ENCODE measurements at places on chromosomes 1 and 21.

GRCh38 chr1:63731117-63732043 is 42.4 kb upstream of the ROR1 start:
- DNase-seq, result no peak

DNA sequence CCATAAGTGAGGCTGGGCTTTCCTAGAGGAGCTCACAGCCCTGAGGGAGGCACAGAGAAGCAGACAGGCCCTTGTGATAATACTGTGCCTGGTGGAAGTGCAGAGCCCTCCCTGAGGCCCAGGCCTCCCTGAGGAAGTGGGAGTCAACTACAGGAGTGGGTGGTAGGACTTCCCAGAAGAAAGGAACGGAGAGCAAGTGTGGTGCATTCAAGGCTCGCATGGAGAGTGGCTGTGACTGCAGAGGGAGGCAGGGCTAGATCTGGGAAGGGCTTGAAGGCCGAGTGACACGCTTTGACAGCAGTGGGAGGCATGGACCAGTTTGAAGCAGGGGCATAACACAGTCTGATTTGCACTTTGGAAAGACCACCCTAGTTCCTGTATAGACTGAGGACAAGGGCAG is 37.3 kb downstream of the AZIN2 start:
- DNase-seq, result no peak

DNA sequence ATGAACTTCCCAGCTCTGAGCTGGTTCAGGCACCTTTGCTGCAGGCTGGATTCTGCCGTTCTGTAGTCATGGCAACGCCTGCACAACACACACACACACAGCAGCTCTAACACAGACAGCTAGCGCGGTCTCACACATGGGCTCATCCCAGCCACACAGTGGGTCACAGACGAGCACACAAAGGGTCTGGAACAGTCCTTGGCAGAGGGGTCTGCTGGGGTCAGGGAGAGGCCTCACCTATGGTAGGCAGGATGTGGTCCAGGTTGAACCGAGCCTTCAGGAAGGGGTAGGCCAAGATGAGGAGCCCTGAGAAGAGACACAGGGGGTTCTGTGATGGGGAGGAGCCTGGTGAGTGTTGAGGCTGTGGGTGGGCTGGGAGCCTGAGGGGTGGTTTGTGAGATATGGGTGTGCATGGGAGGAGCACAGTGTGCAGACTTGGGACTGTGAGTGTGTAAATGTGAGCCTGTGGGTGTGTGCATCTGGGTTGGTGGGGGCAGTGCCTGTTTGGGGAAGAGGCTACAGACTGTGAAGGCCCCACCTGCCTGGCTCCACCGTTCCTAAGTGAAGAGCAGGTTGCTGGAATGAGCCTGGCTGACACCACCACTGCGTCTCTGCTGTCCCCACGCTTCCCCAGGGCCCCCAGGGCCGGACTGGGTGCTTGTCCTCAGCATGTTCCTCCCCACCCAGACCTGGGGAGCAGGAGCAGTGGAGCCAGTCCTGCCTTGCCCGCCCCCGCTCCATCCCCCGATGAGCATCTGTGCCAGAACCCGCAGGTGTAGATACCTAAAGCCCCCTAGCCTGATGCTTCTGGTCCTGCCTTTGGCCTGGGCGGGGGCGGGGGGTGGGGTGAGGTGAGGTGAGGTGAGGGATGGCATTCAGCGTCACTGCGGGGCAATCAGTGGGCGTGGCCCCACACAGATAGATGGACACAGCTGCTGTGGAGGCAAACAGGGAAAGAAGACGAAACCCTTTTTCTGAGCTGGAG is 1.5 kb downstream of the KNCN start:
- peak; percentile 17 for DNase-seq

GRCh38 chr1:79006564-79006963 is at the start of gene ADGRL4:
Gene ADGRL4 (minus strand): TSS chr1:79006730. CDS start chr1:79006654, 76 bp downstream.
- no peak for DNase-seq

- no peak for DNase-seq
Observed at GRCh38 chr1:79117376-79117775, 110.8 kb upstream of the ADGRL4 start.

- no peak for DNase-seq
Observed at GRCh38 chr1:181353526-181353925, 129.8 kb upstream of the CACNA1E start.

- DNase-seq, result no peak
Observed at GRCh38 chr1:25099343-25099951, 132.9 kb downstream of the SYF2 start.

DNA sequence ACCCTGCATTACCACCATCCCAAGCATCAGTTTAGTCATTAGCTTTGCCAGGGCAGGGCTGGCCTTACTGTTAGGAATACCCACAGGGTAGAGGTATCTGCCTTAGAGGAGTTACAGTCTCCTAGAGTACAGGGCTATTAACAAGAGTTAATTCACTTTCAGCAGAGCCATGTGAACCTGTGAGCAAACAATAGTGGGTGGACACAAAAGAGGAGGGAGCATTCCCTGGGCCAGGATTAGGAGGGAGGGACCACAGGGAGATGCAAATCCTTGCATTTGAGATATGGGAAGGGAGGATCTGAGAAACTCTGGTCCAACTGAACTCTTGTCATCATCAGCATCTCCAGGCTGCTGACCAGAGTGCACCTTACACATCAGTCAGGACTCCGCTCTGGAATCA is 51.1 kb upstream of the IGSF21 start:
- no peak for DNase-seq

- DNase-seq, result no peak
Observed at GRCh38 chr1:156091610-156092009, 9.3 kb upstream of the MEX3A start.

GRCh38 chr1:36735939-36736730 is 253.4 kb upstream of the CSF3R start:
- DNase-seq, result no peak

DNA sequence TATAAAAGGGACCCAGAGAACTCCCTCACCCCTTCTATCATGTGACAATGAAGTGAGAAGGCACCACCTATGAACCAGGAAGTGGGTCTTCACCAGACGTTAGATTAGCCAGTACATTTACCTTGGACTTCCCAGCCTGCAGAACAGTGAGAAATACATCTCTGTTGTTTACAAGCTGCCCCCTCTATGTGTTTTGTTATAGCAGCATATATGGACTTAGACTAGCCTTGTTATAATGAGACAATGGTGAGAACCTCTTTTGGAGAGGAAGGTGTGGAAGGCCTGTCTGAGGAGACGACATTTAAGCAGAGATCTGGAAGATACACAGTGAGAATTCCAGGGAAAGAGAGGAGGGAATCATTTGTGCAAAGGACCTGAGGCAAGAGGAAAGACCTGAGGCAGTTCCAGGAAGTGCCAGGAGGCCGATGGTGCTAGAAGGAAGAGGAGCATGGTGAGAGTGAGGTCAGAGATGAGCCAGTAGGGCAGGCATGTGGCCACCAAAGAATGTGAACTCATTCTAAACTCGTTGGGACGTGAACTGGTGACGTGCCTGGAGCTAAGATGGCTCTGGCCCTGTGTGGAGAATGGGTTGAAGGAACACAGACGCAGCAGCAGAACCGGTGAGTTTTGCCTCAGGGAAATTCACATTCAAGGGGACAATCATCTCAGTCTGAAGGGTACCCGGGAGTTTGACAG is 98.9 kb upstream of the IRF2BP2 start:
- DNase-seq, result no peak

- no peak for DNase-seq
Observed at GRCh38 chr1:212979340-212980122, 29.2 kb downstream of the VASH2 start.

GRCh38 chr1:34137411-34137810 is 27.6 kb downstream of the CSMD2 start:
- no peak for DNase-seq

DNA sequence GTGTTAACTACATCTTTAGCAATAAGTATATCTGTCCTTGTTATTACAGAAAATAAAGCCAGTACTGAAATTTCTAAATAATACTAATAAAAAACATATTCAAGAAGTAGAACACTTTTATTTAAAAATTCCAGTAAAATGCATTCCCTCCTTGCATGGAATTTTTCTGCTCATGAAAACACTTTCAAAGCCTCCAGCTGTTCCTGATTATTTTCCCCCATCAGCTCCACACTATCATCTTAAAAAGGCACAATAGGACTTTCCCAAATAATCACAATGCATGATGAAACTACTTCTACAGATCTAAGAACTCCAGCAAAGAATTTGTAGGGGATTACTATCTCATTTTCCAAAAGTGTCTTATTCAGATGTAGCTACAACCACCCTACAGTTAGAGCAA is 162.6 kb upstream of the USP25 start:
- DNase-seq, result no peak

GRCh38 chr1:12678350-12678749 is 34.5 kb downstream of the AADACL4 start:
- no peak for DNase-seq

- DNase-seq, result no peak
Observed at GRCh38 chr1:204487256-204487615, 7.4 kb downstream of the PIK3C2B start.

GRCh38 chr1:25148673-25149300 is 83.5 kb downstream of the SYF2 start:
- DNase-seq, result no peak

GRCh38 chr1:44783697-44784093 is 4.3 kb downstream of the BEST4 start:
- DNase-seq, result no peak

GRCh38 chr1:17599954-17600300 is 60.4 kb downstream of the ARHGEF10L start:
- DNase-seq, result no peak

DNA sequence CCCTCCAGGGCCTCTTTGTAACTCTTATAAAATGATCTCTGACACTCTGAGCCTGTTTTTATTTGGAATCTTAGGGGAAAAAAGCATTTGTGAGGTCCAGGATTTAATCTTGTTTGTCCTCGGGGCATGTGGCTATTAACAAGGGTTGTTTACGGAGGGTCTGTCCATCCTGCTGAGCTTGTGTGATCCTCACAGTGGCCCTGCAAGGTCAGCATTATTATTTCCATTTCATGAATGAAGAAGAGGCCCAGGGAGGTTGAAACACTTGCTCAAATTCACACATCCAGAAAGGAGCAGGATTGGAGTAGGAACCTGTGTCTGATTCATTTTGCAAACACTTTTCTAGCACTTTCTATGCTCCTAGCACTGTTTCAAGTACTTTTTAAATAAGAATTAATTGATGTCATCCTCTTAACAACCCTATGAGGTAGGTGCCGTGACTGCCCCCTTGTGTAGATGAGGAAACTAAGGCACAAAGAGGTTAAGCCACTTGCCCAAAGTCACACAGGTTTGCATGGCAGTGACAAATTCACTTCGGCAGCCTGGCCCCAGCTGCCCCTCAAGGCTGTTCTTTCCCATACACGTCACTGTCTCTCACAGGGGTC is 178.9 kb downstream of the MIS18A start:
- no peak for DNase-seq

DNA sequence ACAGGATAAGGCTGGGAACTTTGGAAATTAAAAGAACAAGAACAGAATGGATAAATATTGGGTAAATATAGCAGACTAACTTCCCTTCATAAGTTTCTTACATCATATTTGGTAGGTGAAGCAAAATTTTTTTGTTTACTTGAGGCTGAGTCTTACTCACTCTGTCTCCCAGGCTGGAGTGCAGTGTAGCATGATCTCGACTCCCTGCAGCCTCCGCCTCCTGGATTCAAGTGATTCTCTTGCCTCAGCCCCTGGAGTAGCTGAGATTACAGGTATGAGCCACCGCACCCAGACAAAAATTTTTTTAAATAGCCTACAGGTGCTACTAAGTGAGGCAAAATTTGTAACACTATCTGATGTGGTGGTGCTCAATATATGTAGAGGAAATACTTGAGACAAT is 50.7 kb downstream of the TM2D1 start:
- no peak for DNase-seq

GRCh38 chr1:227155004-227155403 is 163.3 kb downstream of the CDC42BPA start:
- DNase-seq, result no peak

DNA sequence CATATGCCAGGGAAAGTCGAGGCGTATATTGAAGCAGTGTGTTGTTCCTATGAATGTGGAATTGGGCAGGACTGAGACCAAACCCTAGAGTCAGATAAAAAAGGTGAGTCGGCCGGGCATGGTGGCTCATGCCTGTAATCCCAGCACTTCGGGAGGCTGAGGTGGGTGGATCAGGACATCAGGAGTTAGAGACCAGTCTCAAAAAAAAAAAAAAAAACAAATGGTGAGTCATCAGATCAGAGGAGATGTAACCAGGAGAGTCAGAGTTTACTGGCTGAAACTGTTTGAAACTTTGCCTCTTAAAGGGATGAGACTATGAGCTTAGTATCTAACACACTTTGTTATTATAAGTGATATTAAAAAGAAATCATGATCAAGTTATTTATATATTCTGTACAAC is 26.4 kb upstream of the SYCP1 start:
- no peak for DNase-seq

GRCh38 chr1:18957532-18958300 is 1.2 kb upstream of the IFFO2 start:
- no peak for DNase-seq

DNA sequence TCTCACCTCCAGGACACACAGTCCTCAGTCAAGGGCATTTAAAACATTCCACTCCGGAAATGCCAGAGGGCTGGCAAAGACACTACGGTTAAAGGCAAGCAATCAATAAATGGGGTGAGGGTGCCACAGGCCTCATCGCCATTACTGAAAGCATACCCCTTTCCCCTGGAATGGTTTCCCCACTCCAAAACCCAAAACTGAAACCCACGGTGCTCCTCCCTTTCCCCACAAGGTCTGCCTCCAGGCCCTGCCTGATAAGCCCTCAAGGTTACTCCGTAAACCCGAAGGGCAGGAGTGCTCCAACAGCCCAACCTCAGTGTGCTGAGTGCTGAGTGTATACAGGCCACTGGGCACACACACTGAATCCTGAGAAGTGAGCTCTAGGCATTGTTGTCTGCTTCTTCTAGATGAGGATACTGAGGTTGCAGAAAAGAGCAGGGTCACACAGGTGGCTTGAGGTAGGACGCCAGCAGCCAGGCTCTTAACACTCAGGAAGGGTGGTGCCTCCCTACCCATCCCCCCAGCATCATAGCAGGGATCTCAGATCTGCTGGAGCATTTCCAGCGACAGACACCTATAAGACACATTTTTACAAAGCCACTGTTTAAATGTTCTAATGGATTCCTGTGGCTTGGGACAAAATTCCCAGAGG is 29.0 kb downstream of the SSBP3 start:
- no peak for DNase-seq

DNA sequence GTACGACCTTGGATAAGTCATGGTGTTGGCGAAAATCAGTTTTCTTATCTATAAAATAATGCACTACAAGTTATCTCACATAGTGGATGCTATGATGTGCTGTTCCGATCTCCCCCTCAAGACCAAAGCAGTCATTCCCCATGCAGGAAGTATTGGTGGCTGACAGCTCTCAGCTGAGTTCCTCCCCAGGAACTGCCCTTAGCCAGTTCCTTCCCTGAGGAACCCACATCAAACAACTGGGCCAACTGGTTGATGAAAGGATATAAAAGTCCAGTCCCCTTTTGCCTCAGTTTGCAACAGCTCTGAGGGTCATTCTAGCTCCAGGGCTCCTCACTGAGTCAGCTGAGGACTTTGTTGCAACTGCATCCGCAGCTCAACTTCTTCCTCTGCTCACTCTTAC is 16.1 kb upstream of the SLAMF1 start:
- no peak for DNase-seq

Data from stimulated activated CD8-positive, alpha-beta memory T cell treated with anti-CD3 and anti-CD28 coated beads, Interleukin-15, amount 100 ng/mL, for 4 hours (primary cell).